ENCODE measurements at places on chromosomes 12 and 14. TPM values are rescaled to one million over a fixed set of nuclear protein-coding genes. Genes with fewer than 3 reads are reported as not detected.

Gene ACOT4
- 0.32 TPM for total RNA-seq

Gene GPR132
- 1.0 TPM for total RNA-seq

Gene DPF3
- 8.1 TPM for total RNA-seq

Gene TAS2R31
- total RNA-seq = 3.0 TPM

Gene SCARB1
- total RNA-seq = 6.6 TPM

Measured in bronchial smooth muscle cell (primary cell).